CD14-positive monocyte (primary cell): ENCODE measurements at places on chromosomes 4 and X.

DNA sequence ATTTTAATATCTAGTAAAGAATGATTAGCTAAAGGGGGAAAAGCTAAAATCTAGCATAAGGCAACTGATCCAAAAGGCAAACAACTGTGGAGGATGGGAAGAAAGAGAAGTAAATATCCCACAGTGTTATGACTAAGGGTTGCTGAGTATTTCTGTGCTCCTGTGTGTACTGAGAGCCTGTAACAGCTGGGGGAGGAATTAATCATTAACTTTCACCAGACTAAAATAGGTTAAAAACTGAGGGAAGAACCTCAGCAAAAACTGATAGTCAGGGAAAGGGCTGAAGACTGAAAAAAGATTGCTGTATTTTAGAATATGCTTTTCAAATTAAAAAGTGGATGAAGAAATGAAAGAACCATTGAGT is 365.9 kb downstream of the CXXC4 start:
- DNase-seq = no peak

GRCh38 chr4:70945452-70946055 is 43.4 kb downstream of the MOB1B start:
- DNase-seq = no peak

- no peak for DNase-seq
Observed at GRCh38 chrX:118780509-118780908, 43.1 kb upstream of the ZCCHC12 start.

GRCh38 chrX:40646489-40647306 is 663 bp downstream of the CXorf38 start:
- DNase-seq = peak; percentile 32

DNA sequence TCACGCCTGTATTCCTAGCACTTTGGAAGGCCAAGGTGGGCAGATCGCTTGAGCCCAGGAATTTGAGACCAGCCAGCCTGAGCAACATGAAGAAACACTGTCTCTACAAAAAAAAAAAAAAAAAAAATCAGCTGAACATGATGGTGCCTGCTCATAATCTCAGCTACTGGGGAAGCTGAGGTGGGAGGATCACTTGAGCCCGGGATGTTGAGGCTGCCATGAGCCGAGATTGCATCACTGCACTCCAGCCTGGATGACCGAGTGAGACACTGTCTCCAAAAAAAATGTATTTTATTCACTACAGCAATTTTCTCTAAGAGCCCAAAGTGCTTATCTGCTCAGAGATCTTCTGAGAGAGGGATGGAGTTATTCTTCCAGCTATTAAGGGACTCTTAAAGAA is 215.8 kb upstream of the PPP3CA start:
- DNase-seq = no peak

DNA sequence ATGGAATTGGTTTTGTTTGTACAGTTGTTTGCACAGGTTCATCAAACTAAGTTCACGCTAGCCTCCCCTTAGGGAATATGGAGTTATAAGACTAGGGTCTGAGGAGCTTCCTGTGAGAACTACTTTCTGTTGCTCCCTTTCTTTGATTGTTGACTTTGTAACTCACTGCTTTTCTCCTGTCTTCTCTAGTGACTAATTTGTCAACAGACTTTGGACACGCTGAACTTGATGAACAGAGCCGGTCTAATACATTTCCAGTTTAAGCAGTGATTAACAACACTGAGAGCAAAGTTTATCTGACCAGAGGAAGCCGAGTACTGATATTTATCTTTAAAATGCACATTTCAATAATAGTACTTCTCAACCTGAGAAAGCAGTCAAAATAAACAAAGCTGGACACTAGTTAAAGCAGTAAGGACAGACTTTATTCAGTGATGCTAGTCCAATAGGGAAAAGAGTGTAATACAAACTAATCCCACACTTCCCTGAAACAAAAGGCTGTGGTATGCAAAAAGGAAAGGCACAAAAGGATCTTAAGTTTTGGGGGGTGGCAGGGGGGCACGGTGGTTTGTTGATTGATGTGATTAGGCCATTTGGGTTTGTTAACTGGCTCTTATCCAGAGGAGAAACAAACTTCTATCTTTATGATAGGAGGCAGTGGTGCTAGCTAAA is 2.7 kb upstream of the NUDT9 start:
- DNase-seq = no peak

DNA sequence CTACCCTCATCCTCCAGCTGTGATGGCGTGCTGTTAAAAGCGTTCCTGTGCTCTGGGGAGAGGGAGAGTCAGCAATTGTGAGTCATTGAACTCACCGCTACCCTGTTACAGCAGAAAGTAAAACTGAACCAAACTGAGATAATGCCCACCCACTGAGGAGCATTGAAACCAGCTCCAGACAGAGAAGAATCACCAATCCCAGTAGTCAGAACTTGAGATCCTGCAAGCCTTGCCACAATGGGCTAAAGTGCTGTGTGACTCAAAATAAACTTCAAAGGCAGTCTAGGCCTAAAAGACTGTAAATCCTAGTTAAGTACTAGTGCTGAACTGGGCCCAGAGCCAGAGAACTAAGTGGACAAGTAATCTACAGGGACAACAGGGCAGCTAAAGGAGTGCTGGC is 1394.2 kb upstream of the DIAPH2 start:
- DNase-seq = no peak

- DNase-seq = no peak
Observed at GRCh38 chr4:30844861-30845582, 124.9 kb downstream of the PCDH7 start.

- peak; percentile 19 for DNase-seq
Observed at GRCh38 chr4:183256756-183257385, 63.2 kb downstream of the CLDN22 start.

- DNase-seq = no peak
Observed at GRCh38 chr4:110628663-110629213, 5.9 kb upstream of the PITX2 start.

DNA sequence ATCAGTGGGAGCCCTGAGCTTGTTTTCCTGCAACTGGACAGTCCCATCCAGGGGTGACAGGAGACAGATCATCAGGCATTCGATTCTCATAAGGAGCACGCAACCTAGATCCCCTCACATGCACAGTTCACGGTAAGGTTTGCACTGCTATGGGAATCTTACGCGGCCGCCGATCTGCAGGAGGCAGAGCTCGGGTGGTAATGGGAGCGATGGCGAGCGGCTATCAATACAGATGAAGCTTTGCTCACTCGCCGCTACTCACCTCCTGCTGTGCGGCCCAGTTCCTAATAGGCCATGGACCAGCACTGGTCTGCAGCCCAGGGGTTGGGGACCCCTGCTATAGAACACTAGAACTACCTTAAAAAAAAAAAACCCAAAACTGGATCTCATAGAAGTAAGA is 45.4 kb downstream of the ARSD start:
- no peak for DNase-seq

GRCh38 chrX:11648705-11649519 is 16.8 kb downstream of the ARHGAP6 start:
- no peak for DNase-seq

- DNase-seq = no peak
Observed at GRCh38 chr4:37799941-37800554, 26.4 kb upstream of the PGM2 start.

GRCh38 chr4:38461342-38461741 is 202.7 kb upstream of the KLF3 start:
- no peak for DNase-seq

DNA sequence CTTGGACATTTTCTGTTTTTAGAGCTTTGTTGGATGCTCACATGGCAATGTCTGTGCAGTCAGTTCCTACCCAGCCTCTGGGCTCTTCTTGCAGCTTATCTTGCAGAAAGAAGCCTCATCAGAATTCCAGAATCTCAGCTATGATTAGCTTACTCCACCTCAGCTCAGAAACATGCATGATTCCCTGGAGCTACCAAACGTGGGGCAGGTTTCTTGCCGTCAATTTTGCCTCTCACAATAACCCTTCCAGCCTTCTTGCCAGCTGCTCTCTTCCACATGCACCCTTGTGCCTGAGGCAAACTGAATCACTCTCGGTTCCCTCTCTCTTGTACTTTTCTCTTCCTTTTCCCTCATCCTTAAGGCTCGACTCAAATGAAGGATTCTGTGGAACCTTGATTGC is 141.4 kb downstream of the PTTG2 start:
- DNase-seq = no peak

GRCh38 chrX:125505207-125505606 is 185.5 kb downstream of the TEX13C start:
- DNase-seq = no peak

- DNase-seq = no peak
Observed at GRCh38 chr4:6142935-6143602, 57.3 kb downstream of the JAKMIP1 start.

- DNase-seq = no peak
Observed at GRCh38 chrX:54807524-54808108, at the start of gene MAGED2. TSS of gene MAGED2 (plus strand) at chrX:54807745. CDS start at chrX:54809332, 1,587 bp downstream.

- no peak for DNase-seq
Observed at GRCh38 chr4:11611868-11612267, 183.2 kb upstream of the HS3ST1 start.

DNA sequence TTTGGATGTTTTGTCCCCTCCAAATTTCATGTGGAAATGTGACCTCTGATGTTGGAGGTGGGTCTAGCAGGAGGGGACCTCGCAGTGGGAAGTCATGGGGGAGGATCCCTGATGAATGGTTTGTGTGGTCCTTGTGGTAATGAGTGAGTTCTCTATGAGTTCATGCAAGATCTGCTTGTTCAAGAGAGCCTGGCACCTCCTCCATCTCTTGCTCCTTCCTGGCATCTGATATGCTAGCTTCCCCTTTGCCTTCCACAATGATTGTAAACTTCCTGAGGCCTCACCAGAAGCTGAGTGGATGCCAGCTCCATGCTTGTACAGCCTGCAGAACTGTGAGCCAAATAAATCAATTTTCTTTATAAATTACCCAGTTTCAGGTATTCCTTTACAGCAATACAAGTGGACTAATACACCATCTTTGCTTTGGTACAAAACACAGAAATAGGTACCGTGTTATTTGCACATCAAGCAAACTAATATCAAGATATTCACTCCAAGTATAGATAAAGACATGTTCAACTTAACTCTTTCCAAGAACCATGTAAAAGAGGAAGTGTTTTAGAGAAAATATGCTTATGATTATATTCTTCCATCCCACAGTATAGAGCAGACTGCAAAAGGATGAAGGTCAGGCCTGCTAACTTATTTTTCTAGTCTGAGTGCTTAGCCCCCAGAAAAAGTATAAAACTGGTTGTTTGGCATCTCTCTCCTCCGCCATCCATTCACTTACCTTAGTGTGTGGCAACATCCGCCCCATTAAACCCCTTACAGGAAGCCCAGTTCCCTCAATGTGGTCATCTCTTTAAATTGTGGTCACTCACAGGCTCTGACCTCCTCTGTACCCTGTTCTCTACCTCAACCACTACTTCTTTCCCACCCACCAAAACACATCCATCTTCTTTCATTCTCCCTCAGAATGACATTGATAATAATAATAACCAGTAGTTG is 6.7 kb downstream of the ARAP2 start:
- no peak for DNase-seq
